ENCODE measurements at places on chromosomes 2 and 18.

DNA sequence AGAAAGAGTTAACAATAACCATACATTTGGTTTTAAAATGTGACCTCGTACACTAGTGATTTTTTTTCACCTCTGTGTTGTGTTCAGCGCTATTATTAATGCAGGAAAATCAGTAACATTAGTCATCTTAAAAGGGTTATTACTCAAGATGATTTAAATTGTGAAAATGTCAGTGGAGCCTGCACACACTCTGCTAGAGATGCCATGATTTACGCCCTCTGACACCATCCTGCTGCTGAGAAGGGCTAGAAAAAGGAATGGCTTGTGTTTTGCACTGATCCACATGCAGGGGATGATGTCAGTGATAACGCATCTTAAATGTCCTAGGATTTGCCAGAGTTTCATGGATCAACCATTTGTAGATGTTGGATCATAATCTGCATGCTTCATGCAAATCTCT lies 121.3 kb upstream of the BOD1L2 start:
- no peak for DNase-seq

DNA sequence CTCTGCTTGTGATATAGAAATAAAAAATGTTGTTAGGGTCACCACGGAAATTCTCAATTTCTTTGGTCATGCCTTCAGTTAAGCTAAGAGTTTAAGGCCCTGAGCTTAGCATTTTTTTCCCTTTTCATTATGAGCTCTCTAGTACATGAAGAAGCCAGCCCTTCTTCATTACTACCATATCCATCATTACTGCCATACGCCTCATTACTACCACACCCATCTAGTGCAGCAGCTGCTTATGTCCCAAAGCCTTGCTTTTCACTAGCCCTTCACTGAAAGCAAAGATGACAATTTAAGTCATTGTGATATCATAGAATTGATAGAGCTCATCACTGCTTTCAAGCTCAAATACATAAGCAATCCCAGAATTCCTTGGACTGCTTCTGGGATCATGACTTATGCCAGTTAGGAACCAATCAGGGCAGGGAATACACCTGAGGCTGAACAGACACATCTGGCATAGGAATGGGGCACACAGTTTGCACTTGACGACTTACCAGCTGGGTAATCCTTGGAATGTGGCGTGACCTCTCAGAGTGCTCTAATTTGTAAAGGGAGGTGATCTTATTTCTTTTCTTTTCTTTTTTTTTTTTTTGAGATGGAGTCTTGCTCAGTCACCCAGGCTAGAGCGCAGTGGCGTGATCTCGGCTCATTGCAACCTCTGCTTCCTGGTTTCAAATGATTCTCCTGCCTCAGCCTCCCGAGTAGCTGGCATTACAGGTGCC lies 40.3 kb downstream of the SOWAHC start:
- no peak for DNase-seq

DNA sequence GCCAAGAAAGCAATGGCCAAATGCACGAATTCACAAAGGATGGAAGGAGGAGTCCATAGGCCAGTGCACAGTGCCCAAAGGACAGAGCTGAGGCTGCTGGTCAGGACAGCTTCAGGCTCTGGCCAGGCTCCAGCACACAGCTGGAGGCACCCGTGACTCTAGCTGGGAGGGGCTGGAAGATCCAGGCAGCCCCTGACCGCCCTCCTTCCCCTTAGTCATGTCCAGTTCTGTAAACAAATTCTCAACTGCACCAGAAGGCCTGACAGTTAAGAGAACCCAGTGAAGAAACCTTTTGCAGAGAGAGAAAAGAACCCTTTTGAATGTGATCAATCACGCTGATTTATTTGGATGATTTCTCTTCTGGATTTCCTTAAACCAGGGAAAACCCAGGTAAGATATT lies 7.7 kb upstream of the YWHAQ start:
- DNase-seq = peak; percentile 44

- DNase-seq = no peak
These were observed 458.8 kb downstream of the METTL4 start for GRCh38 chr18:2112435-2113045.

- no peak for DNase-seq
These were observed 221.5 kb downstream of the SH3RF3 start for GRCh38 chr2:109350526-109350925.

DNA sequence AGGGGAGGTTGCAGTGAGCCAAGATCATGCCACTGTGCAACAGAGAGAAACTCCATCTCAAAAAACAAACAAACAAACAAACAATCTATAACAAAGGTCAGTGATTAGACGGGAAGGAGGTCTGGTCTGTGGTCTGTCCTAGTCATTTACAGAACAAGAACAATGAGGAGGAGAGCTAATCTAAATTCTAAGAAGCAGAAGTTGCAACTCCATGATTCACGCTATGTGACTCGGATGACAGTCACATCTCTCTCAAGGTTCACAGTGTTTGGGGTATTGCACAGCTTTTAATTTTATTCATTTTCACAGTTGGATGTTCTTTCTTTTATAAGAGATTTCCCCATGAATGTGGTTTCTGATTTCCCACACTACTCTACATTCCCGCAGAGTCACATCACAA lies 218.7 kb upstream of the PIEZO2 start:
- no peak for DNase-seq

All from left renal cortex interstitium (tissue), 4 donors.